Small intestine (tissue), 16 donors: ENCODE measurements at places on chromosomes 5 and 9.

- peak; percentile 74 for DNase-seq
Observed at GRCh38 chr5:164013077-164013670, 507.8 kb downstream of the MAT2B start.

DNA sequence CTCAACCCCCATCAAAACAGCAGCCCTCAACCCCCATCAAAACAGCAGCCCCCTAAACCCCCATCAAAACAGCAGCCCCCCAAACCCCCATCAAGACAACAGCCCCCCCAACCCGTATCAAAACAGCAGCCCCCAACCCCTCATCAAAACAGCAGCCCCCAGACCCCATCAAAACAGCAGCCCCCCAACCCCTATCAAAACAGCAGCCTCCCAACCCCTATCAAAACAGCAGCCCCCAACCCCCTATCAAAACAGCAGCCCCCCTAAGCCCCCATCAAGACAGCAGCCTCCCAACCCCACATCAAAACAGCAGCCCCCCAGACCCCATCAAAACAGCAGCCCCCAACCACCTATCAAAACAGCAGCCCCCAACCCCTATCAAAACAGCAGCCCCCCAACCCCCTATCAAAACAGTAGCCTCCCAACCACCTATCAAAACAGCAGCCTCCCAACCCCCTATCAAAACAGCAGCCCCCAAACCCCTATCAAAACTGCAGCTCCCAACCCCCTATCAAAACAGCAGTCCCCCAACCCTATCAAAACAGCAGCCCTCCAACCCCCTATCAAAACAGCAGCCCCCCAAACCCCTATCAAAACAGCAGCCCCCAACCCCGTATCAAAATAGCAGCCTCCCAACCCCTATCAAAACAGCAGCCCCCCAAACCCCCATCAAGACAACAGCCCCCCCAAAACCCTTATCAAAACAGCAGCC lies 1.2 kb downstream of the TPPP start:
- no peak for DNase-seq

DNA sequence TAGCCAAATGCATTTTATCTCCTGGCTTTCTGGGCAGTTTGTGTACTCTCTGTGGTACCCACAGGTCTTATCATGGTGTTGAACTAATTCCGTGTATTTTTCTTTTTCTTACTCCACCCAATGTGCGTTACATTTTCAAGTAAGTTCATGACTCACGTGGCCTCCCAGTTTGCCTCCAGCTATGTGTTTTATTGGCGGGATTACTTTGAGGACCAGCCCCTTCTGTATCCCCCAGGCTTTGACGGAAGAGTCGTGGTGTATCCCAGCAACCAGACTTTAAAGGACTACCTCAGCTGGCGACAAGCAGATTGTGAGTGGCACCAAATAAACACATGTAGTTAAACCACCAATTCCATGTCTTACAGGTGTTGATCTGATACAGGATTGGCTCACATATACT lies 3.2 kb downstream of the THG1L start:
- DNase-seq, result no peak

GRCh38 chr5:169997798-169998197 lies 17.5 kb upstream of the INSYN2B start:
- no peak for DNase-seq

GRCh38 chr5:78404682-78405293 lies 44.4 kb downstream of the SCAMP1 start:
- no peak for DNase-seq
